ENCODE measurements at places on chromosomes 6 and 20. TPM values are rescaled to one million over a fixed set of nuclear protein-coding genes. Genes with fewer than 3 reads are reported as not detected.

C20orf204 gene
- 1.3 TPM for polyA plus RNA-seq

SEMG1 gene
- polyA plus RNA-seq = not detected

DNA sequence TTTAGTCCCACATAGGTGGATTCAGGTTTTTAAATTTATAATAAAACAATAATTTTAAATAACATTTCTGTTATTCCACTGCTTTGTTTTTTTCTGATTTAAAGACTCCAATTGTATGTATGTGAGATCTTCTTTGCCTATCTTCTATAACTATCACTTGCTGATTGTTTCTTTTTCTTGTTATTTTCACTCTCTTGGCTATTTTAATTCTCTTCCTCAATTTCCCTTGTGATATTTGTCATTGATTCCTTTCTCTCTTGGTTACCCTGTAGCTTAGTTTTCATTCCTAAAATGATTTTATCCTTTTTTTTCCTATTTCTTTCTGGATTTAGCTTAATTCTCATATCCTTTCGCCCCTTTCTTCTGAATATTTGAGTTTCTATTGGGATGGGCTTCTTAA is 227.3 kb upstream of the TENT5A start:
- no peak for DNase-seq

DNA sequence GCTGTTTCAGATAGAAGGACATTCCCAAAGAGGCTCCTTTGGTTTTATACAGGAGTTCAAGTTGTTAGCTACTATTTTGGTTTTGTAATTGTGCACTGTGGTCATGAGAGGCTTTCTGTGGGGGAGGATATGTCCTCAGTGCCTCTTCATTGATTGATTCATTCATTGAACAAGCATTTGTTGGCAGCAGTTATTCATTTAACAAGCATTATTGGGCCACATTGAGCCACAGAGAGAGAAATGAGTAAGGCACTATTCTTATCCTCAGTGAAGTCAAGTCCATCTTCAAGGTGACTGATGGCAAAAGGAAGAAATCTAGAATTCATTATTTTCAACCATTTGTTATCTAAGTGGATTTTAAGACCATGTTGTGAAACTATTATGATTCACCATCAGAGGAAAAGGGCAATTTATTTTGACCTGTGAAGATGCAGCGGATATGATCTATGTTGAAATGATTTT is 697.2 kb upstream of the CITED2 start:
- DNase-seq = no peak

GRCh38 chr20:2217857-2218539 is 77.8 kb upstream of the TGM3 start:
- no peak for DNase-seq

DNA sequence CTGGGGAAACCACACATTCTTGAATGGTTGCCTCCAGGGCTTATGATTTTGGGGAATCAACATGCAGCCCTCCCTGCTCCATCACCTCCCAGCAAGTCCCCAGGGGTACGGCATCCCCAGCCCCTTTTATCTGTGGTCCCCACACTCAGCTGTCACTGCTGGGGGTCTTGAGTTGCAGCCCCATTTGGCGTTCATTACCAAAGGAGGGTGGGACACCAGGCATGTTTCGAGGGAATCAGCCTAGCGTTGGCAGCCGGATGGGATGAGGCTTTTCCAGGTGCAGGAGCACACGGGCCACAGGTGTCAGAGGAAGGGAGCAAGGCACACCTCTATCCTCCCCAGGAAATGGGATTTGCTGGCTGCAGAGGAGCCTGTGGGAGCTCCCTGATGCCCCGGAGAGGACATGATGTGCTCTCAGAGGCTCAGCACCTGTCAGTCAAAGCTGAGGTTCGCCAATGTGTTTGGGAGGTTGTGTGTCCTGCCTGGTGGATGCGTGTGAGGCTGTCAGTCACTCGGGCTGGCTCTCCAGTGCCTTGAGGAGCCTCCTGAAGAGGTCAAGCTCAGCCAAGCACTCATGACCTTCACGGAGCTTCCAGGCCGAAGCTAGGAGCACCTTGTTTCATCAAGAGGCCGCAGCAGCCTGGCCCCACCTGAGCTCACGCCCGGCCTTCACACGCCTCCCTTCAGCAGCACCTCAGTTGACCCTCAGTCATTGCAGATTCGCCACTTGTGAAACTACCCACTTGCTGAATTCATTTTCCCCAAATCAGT is 95.0 kb downstream of the ERMARD start:
- DNase-seq = no peak

All from renal pelvis (tissue), 12 donors.